ENCODE measurements at places on chromosomes 4 and X.

DNA sequence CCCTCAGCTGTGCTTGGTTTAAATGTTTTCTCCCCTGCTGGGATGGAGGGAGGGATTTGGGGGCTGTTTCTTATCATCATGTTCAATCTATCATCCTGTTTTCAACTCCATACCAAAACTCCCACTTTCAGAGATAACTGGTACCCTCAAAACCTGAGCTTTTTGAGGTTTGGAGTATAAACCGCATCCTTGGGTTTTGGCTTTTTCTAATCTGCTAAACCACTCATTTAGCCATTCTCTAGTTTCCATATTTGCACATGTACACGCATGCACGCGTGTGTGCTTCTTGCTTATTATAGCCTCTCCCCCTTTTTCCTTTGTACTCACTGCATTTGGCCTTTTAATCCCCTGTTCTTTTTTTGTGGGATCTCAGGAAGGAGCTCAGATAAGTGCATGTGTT is 116.7 kb upstream of the TEX13D start:
- DNase-seq = no peak

DNA sequence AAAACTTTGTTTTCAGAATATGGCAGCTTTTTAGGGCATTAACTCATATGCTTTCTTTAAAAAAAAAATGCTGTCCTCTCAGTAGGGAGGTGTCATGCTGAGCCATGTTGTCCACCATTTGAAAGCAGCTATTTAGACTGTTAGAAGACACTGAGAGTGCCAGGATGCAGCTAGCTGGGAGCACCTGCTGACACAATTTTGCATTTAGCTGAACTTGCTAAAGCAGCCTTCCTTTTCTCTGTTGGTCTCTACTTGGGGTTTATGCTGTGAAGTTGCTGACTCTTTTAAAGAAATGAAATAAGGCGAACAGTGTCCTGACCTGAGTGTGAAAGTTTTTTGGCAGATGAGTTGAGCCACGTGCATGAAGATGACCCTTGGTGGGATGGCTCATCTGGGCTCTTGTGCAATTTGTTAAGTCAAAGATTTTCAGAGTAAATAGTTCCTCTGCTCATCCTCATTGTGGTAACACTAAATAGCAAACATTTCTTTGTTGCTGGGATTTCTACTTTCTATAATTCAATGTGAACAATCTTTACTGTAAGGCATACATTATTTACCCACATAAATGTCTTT is 64.5 kb downstream of the CDS1 start:
- DNase-seq = no peak

- no peak for DNase-seq
Measured at GRCh38 chrX:12580548-12580947, 210.7 kb upstream of the PRPS2 start.

DNA sequence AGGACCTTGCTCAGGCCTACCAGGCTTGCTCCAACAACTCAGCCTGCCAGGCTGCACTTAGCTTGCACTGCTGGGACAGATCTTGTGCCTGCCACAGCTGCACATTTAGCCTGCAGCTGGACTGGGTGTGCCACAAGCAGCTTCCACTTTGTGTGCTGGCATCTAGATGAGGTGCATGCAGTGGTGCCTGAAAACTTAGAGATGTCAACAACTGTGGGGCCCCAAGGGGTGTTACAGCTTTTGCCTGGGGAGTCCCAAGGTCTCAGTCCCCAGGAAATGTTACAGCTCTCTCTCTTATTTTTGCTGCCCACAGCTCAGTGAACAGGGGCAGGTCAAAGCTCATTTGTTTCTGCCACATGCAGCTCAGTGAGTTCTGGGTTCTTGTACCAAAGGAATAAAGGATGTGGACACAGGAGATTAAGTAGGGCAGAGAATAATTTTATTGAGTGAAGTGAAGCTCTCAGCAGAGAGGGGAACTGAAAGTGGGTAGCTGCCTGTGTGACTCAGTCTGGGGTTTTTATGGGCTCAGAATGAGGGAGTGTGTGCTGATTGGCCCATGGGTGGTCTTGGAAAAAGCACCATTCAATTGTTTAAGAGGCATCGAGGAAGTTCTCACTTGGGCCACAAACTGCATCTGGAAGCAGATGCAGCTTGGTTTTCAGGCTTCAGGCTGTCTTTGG is 828.3 kb downstream of the TECRL start:
- no peak for DNase-seq

DNA sequence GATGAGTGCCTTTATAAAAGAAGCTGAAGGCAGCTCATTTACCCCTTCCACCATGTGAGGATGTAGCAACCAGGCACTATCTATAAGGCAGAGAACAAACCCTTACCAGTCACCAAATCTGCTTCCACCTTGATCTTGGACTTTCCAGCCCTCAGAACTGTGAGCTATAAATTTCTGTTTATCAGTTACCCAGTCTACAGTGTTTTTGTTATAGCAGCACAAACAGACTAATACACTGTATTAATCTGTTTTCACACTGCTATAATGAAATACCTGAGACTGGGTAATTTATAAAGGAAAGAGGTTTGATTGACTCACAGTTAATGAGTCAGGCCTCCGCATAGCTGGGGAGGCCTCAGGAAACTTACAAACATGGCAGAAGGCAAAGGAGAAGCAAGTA is 91.2 kb downstream of the SOWAHB start:
- DNase-seq = no peak

- DNase-seq = no peak
Measured at GRCh38 chr4:98092833-98093439, 50.3 kb downstream of the STPG2 start.

GRCh38 chrX:120356084-120356483 is 5.8 kb upstream of the ATP1B4 start:
- DNase-seq = no peak

DNA sequence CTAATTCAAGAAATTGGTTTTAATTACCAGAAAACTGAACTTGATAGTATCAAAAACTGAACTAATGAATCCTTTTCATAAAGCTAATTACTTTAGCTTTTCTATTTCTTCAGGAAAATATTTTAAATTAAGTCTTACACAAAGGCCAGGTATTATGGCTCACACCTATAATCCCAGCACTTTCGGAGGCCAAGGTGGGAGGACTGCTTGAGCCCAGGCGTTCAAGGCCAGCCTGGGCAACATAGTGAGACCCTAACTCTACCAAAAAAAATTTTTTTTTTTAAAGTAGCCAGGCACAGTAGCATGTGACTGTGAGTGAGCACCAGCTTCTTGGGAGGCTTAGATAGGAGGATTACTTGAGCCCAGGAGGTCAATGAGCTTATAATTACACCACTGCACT is 19.1 kb downstream of the CNOT6L start:
- DNase-seq = no peak

GRCh38 chr4:121758925-121759568 is 5.9 kb downstream of the SMIM43 start:
- DNase-seq = no peak

DNA sequence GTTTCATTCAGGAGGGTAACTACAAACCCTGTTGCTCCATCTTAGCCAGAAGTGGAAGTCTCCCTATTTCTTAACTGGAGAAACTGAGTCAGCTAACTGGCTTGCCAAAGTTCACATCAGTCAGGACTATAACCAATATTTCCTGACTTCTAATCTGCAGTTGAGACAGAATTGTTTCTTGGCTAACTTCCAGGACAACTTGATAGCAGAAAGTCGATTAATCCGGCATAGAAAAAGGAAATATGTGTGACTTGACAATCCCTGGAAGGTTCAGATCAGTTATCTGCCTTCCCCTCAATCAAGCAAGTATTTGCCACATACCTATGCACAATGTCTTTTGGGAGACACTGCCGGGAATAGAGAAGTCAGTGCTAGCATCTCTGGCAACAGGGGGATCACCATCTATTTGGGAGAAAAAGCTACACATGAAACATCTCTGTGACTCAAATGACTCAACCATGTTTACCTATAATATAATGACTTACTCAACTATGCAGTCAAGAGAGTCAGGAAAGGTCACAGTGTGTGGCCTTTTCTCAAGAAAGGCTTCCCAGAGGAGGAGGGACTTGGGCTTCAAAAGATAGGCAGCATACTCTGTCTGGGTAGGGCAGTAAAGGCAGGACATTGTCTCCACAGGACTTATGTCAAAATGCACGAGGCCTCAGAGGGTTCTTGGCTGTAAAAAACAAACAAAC is 12.4 kb upstream of the LONRF3 start:
- DNase-seq = no peak

GRCh38 chr4:135114079-135114478 is 912.5 kb upstream of the PABPC4L start:
- DNase-seq = no peak

DNA sequence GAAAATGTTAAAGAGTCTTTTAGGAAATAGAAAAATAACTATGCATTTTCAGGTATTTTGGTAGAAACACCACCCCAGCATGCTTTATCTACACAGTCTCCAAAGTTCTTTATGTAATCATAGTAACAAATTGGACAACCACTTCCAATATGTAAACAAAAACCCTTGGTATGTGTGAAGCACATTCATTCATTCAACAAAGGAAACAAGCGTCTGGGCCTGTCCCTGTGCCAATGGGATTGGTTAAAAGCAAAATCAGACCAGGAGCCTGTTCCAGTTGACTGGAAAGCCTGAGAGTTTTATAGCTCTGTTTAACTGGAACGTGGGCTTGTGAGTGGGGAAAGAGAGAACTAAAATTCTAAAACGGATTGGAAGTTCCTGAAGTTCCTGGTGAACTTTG is 41.3 kb upstream of the TENM3 start:
- no peak for DNase-seq

- DNase-seq = no peak
Measured at GRCh38 chrX:53644751-53645150, 41.8 kb downstream of the HUWE1 start.

GRCh38 chr4:15720851-15721250 is 18.0 kb downstream of the BST1 start:
- DNase-seq = no peak

DNA sequence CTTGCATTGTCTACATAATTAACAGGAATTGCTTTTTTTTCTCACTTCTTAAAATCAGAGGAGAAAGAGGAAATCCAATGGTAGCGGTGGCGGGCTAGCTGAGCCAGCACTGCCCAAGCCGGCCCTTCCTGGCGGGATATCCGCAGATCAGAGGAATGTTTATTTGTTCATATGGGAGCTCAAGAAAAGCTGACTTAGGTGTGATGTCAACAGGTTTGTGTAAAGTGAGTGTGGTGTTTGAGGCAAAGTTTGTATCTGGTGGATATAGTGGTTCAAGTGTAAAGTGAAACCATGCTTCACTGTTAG is 466 bp upstream of the SLC39A8 start:
- DNase-seq = no peak

GRCh38 chr4:2266821-2267220 is 4.9 kb upstream of the MXD4 start:
- DNase-seq = no peak

DNA sequence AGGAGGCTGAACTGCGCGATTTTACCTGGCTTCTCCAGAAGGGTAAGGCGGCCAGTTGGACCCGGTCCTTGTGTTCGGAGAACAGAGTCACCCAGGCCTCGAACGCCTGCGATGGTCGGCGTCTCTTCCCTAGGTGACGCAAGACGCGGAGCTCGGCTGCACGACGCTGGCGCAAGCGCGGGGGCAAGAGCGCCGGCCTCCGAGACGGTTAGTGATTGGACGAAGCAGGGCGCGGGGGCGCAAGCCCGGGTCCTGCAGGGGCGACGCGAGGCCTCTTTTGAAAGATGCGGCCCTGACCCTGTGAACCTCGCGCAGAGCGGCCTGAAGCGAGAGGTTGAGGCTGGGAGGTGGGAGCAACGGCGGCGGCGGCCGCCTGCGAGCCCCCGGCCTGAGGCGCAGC is 428 bp downstream of the ADAD1 start:
- DNase-seq = no peak

- DNase-seq = no peak
Measured at GRCh38 chrX:106263817-106264216, 95.7 kb downstream of the PWWP3B start.

DNA sequence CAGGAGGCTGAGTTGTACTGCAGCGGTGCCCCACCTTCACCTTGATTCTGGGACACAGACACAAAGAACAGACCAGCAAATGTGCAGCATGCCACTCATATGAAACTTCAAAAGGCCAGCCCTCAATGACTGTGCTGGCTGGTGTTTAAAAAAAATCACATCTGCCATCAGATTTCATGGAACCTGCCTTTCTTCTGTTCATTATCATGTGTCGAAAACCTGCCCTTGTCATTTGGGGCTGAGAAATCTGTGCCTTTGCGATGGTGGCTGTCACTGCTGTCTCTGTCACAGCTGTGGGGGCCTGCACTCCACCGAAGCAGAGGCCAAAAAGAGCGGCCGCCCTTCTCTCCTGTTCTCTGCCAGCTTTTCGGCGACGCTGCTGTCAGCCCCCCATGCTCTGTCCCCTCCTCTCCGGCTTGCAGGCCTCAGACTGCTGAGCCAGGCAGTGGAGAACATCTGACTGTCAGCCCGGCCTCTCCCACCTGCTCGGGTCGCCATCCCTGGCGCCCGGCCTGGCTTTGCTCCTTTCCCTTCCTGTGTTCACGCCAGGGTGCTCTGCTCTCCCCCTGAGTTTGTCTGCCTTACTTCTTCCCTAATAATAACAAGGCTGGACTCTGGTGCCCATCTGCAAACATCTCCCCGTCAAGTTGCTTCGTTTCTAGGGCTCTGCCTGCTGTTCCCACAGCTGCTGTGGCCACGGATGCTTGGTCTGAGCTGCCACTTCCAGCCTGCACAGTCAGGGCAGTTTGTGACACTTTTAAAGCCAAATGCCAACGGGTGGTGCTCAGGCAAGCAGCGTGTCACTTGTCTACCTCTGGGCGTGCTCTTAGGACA is 355.2 kb downstream of the UNC5C start:
- DNase-seq = no peak

- no peak for DNase-seq
Measured at GRCh38 chrX:22135171-22135711, 103.1 kb downstream of the PHEX start.

GRCh38 chr4:74755486-74755885 is 38.8 kb downstream of the BTC start:
- no peak for DNase-seq

DNA sequence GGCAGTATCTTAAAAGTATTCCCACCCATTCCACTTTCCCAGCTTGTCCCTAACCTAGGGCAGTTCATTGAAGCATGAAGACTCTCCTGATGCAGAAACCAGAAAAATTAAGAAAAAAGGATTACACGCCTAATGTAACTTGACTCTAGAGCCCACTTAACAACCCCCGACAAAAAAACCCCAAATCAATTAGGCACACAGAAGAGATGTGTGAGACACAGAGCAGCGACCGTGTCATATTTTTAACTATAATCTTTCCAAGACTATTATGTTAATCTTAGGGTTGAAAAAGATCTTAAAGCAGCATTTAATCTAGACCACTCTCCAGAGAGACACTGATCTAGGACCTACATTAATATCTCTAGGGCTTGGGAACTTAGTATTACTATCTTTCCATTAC is 1.3 kb downstream of the YTHDC1 start:
- DNase-seq = no peak

DNA sequence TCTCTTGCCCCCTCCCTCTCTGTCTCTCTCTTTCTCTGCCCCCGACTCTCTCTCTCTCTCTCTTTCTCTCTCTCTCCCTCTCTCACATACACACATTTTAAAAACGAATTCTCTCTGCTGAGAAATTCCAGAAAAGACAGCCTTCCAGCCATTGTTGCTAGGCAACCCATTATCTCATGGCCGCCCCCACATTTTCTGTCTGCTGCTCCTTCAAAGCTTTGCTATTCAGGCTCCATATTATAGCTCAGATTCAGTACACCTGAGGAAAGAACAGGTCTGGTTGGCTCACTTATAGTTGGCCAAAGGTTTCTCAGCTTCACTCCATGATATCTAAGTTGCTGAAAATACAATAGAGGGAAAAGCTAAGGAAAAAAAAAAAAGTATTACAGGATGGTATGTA is 174.4 kb upstream of the RADX start:
- no peak for DNase-seq

GRCh38 chr4:153616006-153616555 is 68.0 kb upstream of the TLR2 start:
- no peak for DNase-seq
